ENCODE measurements at places on chromosomes 7 and 10. TPM values are rescaled to one million over a fixed set of nuclear protein-coding genes. Genes with fewer than 3 reads are reported as not detected.
A peak's percentile ranks its signal among the peaks of the same experiment; 100 is the strongest.

DNA sequence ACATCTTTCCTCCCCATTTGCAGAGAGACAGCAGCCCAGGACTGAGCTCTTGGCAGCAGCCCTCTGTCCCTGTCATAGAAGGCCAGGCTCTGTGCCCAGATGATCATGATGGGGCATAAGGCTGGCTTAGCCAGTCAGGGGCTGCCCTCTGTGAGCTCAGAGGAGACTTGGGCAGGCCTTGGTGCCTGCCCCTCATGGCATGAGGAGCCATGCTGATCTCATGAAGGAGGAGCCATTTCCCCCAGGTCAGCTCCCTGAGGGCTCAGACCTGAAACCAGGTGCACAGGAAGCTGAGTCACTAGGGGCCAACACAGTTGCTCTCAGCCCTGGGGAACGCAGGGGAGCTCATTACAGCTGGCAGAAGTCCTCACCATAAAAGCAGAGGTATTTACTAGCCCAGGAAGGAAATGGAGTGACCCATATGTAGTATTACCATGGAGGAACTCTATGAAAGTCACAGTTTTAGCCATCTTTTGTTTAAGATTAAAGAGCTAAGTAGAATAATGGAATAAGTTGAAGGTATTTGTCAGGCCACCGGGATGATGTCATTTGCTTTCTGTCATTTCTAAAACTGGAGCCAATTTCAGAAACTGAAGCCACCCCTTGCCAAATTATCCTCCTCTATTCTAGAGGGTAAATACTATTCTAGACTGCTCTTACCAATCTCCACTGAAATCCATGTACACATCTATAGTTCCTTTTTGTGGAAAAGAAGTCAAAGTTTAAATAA, 362.4 kb upstream of the ZNF32 start:
- H3K4me1 ChIP-seq = peaks cover 14% of the 10 kb centered on the region
- no peaks in the 10 kb centered on the region for H3K27me3 ChIP-seq
- H3K36me3 ChIP-seq = no peaks in the 10 kb centered on the region
- no peak for DNase-seq
- no peak overlapping the region for H3K4me3 ChIP-seq

GRCh38 chr7:26653430-26654399, 210.7 kb downstream of the SKAP2 start:
- DNase-seq = no peak
- no peak overlapping the region for H3K4me3 ChIP-seq
- H3K36me3 ChIP-seq = no peaks in the 10 kb centered on the region
- H3K27me3 ChIP-seq = no peaks in the 10 kb centered on the region

DNA sequence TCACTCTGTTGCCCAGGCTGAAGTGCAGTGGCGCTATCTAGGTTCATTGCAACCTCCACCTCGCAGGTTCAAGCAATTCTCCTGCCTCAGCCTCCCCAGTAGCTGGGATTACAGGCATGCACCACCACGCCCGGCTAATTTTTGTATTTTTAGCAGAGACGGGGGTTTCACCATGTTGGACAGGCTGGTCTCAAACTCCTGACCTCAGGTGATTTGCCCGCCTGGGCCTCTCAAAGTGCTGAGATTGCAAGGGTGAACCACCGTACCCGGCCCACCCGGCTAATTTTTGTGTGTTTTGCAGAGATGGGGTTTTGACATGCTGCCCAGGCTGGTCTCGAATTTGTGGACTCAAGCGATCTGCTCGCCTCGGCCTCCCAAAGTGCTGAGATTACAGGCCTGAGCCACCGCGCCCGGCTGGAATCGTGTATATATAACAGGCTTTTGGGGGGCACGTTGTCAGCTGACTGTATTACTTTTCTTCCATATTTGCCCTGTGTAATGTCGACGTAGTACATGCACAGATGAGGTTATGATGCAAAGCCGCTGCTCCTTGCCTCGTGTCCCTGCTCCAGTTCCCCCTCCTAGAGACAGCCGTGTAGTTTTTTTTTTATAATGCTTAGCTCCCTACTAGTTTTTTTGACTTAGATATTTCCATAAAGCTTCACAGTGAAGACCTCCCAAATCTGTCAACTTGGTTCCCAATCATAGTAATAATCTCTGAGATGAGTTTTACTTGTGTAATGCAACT, 883 bp upstream of the TRA2A start:
- peak overlapping the region; percentile 96 for H3K27ac ChIP-seq
- H3K4me1 ChIP-seq = peaks cover 9% of the 10 kb centered on the region
- H3K27me3 ChIP-seq = no peaks in the 10 kb centered on the region
- H3K36me3 ChIP-seq = no peaks in the 10 kb centered on the region
- H3K4me3 ChIP-seq = no peak overlapping the region
- DNase-seq = no peak

DNA sequence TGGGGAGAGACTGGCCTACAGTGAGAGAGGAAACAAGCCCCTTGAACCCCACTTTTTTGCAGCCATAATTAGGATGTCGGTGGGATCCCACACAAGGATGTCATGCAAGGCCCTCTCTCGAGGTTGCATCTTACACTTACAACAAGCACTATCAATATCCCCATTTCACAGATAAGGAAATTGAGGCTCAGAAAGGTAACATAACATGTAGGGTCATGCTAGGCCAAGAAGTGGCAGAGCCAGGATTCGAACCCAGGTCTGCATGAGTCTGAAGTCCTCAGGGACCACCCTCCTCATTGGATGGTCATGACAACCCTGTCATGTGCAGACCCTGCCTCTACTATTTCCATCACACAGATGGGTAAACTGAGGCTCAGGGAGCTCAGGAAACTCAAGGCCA, 123.5 kb downstream of the C10orf105 start:
- H3K36me3 ChIP-seq = no peaks in the 10 kb centered on the region
- H3K4me3 ChIP-seq = no peak overlapping the region
- H3K27me3 ChIP-seq = no peaks in the 10 kb centered on the region
- no peak overlapping the region for H3K27ac ChIP-seq
- peaks cover 19% of the 10 kb centered on the region for H3K4me1 ChIP-seq

- H3K27ac ChIP-seq = no peak overlapping the region
- no peaks in the 10 kb centered on the region for H3K27me3 ChIP-seq
- H3K4me3 ChIP-seq = no peak overlapping the region
- H3K36me3 ChIP-seq = no peaks in the 10 kb centered on the region
- DNase-seq = no peak
- H3K4me1 ChIP-seq = peaks cover 12% of the 10 kb centered on the region
Observed at GRCh38 chr10:71893258-71893815, 42.3 kb upstream of the PSAP start.

DNA sequence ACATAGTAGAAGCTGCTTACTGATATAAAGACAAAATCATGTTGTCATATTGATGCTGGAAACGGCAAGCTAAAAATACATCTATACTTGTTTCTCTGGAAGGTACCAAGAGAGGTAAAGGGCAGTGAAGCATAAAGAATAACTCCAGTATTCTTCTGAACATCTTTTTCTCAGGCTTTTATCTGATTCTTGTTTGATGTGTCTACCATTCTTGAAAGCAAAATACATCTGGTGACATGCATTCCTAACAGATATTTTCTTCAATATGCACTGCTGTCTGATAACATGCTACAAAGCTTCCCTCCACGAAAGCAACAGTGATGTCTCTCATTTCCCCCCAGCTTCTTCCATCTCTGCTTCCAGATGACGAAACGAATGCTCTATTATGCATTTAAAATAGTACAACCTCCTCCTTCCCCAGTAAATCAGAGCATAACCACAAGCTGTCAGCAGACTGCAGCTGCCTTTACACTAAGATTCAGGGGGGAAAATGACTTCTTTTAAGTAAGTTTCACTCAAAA, 100.8 kb downstream of the ARHGAP21 start:
- H3K4me3 ChIP-seq = no peak overlapping the region
- no peaks in the 10 kb centered on the region for H3K4me1 ChIP-seq
- no peak overlapping the region for H3K27ac ChIP-seq

GRCh38 chr10:47383261-47384147, 589 bp downstream of the ZNF488 start:
- peaks cover 7% of the 10 kb centered on the region for H3K4me1 ChIP-seq
- no peaks in the 10 kb centered on the region for H3K27me3 ChIP-seq
- no peak for DNase-seq

DNA sequence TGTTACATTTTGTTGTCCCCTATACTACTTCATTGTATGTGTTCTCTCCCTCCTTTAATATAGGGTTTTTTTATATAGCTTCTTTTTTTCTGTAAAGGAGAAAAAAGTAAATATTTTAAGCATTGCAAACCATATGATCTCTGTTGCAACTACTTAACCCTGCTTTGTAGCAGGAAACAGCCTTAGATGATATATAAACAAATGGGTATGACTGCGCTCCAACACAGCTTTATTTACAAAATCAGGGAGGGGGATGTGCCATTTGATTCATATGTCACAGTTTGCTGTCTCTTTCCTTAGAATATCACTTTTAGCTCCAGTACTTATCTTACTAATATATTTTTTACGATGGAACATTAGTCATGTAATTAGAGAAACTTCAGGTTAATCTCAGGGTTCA, 155.2 kb upstream of the GNAI1 start:
- no peak overlapping the region for H3K27ac ChIP-seq
- no peaks in the 10 kb centered on the region for H3K36me3 ChIP-seq
- H3K27me3 ChIP-seq = no peaks in the 10 kb centered on the region
- no peaks in the 10 kb centered on the region for H3K4me1 ChIP-seq

- peaks cover 34% of the 10 kb centered on the region for H3K4me1 ChIP-seq
- H3K27me3 ChIP-seq = no peaks in the 10 kb centered on the region
- DNase-seq = no peak
- H3K36me3 ChIP-seq = no peaks in the 10 kb centered on the region
- H3K4me3 ChIP-seq = no peak overlapping the region
- no peak overlapping the region for H3K27ac ChIP-seq
Observed at GRCh38 chr10:75679536-75679935, 248.1 kb downstream of the LRMDA start.

- peaks cover 9% of the 10 kb centered on the region for H3K4me1 ChIP-seq
- H3K27ac ChIP-seq = no peak overlapping the region
- H3K27me3 ChIP-seq = no peaks in the 10 kb centered on the region
- no peaks in the 10 kb centered on the region for H3K36me3 ChIP-seq
- H3K4me3 ChIP-seq = no peak overlapping the region
Observed at GRCh38 chr7:44973610-44974401, 5.0 kb downstream of the MYO1G start.

DNA sequence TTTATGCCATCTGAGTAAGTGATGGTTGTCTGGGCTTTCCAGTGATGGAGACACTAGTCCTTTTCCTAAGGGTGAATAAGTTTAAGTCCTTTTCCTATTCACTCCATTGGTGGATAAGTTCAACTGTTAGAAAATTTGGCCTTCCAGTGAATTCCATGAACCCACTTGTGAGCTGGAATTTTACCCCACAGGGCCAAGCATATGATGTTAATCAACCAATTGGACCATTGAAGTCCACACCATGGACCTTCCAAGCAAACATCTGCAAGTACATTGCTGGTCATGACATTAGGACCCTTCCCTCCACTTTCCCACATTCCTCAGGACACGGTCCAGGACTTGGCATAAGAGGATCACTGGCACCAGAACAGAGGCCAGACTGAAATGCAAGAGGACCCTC, 381.4 kb downstream of the RPS24 start:
- no peaks in the 10 kb centered on the region for H3K27me3 ChIP-seq
- no peak for DNase-seq
- no peak overlapping the region for H3K27ac ChIP-seq
- H3K4me1 ChIP-seq = peaks cover 10% of the 10 kb centered on the region

- no peak overlapping the region for H3K27ac ChIP-seq
- no peaks in the 10 kb centered on the region for H3K36me3 ChIP-seq
- no peak overlapping the region for H3K4me3 ChIP-seq
- no peaks in the 10 kb centered on the region for H3K27me3 ChIP-seq
Observed at GRCh38 chr10:3393958-3394357, 221.4 kb upstream of the PITRM1 start.

- peak overlapping the region; percentile 68 for H3K27ac ChIP-seq
- peaks cover 56% of the 10 kb centered on the region for H3K4me1 ChIP-seq
- no peaks in the 10 kb centered on the region for H3K27me3 ChIP-seq
Observed at GRCh38 chr10:124678557-124679240, 65.5 kb downstream of the FAM53B start.

DNA sequence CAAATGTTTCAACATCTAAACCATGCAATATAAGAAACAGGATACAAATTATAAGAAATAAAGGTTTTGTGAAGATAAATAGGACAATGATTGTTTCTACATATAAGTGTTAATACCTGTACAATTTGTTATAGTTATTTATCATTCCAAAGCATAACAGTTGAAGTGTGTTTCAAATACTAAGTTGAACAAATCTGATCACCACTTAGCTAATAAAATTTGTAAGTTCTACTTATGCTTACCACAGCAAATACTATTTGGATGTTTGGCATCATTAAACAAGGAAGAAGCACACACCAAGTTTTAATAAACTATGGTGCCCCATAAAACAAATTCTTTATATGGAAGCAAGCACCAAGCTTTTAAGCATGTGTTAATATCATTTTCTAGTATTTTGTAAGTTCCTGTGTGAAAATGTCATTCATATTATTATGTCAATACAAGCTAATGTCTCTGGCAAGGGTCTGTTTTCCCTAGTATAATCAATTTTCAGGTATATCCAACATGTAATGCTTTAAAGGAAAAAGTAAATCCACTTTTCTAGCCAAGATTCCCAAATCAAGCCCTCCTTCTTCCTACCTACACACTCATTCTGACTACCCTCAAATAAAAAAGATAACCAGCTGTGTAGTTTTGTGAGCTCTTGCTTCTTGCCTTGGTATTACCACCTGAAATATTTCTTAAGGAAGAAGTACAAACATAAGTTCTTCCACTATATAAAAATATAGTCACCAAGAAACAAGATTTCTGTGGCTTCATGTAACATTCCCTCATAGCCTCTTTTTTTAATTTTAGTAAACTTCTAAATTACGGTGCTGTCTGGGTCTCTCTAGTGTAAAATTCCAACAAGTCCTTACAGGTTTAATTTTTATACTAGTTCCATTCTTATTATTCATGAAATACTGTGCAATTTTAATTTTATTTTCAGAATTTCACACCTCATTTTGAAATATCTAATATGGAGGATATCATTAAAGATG, 9.2 kb downstream of the SKAP2 start:
- H3K27me3 ChIP-seq = no peaks in the 10 kb centered on the region
- no peak overlapping the region for H3K27ac ChIP-seq
- H3K36me3 ChIP-seq = no peaks in the 10 kb centered on the region
- H3K4me3 ChIP-seq = peak overlapping the region; percentile 24
- DNase-seq = no peak

DNA sequence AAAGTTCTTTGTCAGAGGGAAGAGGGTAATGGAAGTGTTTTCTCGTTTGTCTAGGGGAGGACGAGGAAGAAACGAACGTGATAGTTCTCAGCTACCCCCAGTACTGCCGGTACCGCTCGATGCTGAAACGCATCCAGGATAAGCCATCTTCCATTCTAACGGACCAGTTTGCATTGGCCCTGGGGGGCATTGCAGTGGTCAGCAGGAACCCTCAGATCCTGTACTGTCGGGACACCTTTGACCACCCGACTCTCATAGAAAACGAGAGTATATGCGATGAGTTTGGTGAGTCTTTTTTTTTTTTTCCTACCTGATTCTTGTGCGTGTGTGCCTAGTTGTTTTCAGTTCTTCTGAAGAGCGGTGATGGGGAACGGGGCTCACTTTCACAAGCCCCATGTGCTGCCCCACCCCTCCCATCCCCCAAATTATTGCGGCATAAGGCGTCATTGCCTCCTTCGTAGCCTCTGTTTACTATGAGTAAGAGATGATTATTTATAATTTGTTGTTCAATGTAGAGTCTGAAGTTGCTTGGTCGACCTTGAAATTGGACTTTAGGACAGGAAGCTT, 98.6 kb downstream of the ARID5B start:
- no peaks in the 10 kb centered on the region for H3K27me3 ChIP-seq
- no peaks in the 10 kb centered on the region for H3K36me3 ChIP-seq
- no peak for DNase-seq
- no peak overlapping the region for H3K27ac ChIP-seq
- H3K4me1 ChIP-seq = no peaks in the 10 kb centered on the region
- H3K4me3 ChIP-seq = no peak overlapping the region

H2BK1 gene
- total RNA-seq = not detected

GPC2 gene
- 0.83 TPM for total RNA-seq

WNT16 gene
- 0.29 TPM for total RNA-seq

DKK1 gene
- total RNA-seq = 2.6 TPM

OPN4 gene
- total RNA-seq = not detected

DGKI gene
- 1.1 TPM for total RNA-seq

ELN gene
- total RNA-seq = 8.9 TPM

Data from esophagus squamous epithelium (tissue), 5 donors.